ENCODE measurements at places on chromosomes 7 and 10. TPM values are rescaled to one million over a fixed set of nuclear protein-coding genes. Genes with fewer than 3 reads are reported as not detected.

GRCh38 chr7:65430344-65431186 is 56.9 kb downstream of the ZNF92 start:
- no peak for DNase-seq

DNA sequence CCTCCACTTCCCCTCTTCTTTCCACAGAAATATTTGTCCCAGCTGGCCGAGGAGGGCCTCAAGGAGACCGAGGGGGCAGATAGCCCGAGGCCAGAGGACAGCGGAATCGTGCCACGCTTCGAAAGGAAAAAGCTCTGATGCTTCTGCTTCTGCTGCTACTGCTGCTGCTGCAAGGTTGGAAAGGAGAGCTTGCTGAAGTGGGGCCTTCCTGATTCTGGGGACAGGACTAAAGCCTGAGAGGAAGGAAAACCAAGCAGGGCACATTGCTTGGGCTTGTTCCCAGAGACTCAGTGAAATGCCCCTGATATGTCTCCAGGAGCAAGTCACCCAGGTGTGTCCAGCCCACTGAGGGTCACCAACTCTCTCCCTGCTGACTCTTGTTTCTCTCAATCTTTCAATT is 35.9 kb upstream of the PDCD4 start:
- no peak for DNase-seq

- DNase-seq = peak; percentile 90
Measured at GRCh38 chr7:80346704-80347103, 165.2 kb downstream of the GNAT3 start.

GRCh38 chr7:123024989-123025758 is 29.7 kb upstream of the TAS2R16 start:
- DNase-seq = peak; percentile 1

- peak; percentile 65 for DNase-seq
Measured at GRCh38 chr10:75971402-75972211, 540.2 kb downstream of the LRMDA start.

DNA sequence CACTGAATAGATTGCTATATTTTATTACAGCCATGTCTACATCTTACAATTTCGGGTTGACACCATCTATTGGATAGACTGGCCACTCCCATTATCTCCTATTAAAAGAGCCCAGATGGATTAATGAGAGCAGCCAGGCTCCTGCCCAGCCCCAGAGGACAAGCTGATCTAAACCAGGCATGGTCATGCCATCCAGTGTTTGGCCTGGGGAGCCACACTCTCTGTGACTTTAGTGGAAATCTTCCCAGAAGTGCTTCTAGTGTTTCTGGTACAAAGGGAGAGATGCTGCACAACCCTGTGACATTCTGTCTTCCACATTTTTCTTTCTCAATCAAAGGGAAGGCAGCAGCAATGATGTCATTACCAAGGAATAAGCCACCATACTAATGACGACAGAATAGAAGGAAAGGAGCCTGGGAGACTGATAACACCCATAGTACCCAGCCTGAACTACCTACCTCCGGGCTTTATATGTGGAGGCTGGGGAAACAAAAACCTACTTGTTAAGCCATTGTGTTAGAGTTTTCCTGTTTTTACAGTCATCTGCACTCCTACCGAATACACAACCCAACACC is 5.0 kb downstream of the NEBL start:
- DNase-seq = no peak

DNA sequence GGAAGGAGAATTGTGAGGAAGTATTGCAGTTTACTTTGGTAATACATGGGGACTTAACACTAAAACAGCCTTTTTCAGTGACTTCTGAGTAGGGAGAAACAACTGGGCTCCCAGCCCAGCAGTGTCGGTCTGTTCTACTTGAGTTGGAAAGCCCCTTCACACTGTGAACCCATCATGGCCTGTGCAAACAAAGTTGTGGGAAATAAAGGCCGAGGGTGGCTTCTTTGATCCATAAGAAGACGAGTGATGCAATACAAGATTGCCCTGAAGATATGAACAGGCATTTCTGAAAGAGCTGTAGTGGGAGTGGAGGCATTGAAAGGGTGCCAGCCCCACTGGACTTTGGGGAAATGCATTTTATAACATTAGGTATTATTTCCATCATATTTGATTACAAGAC is 28.3 kb downstream of the C10orf120 start:
- no peak for DNase-seq

DNA sequence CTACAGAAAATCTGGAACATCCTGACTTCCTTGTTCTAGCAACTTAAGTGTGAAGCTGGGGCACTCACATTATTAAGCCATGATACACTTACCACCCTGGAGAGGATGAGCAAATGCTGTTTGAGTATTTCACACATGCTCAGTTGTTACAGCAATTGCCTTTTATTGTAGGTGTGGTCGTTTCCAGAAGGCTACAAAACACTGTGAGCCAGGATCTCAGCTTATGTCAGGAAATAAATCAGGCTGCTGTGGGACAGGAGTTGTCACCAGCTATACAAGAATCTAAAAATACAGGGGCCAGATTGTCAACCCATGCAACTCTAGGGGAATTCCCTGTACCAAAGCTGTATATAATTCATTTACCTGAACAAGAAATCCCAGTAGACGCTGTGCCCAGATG is 273.3 kb upstream of the SP4 start:
- no peak for DNase-seq

DNA sequence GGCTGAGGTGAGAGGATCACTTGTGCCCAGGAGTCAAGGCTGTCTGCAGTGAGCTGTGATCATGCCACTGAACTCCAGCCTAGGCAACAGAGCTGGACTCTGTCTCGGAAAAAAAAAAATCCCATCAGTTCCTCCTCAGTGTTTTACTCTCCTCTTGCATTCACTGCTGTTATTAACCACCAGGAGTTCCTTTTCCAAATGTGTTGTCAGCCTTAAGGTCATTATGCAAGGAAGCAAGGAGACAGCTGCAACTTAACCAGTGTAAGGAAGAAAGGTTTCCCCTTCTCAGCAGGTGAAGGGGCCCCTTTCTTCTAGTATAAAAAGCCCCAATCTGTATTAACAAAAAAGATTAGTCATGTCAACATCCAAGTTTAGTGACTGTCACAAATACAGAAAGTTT is 86.6 kb upstream of the LEP start:
- no peak for DNase-seq

DNA sequence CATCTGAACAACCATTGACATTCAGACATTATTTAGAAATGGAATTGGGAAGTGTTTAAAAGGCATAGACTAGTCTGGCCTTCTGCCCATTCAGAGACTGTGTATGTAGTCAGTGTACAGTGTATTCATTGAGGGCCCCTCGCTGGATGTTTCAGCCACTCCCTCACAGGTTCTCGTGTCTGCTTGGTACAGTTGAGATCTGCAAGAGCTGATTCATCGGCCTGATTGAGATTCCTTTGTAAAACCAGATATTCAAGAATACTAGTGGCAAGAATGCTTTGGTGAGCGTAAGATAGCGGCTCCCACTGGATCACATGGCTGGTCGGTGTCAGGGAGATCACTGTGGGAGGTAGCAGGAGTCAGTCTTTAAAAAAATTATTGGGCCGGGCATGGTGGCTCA is 119.5 kb downstream of the TCF7L2 start:
- DNase-seq = no peak

AKR1C8 gene
- total RNA-seq = not detected

- no peak for DNase-seq
Measured at GRCh38 chr7:7570584-7570983, 3.9 kb downstream of the MIOS start.

DNA sequence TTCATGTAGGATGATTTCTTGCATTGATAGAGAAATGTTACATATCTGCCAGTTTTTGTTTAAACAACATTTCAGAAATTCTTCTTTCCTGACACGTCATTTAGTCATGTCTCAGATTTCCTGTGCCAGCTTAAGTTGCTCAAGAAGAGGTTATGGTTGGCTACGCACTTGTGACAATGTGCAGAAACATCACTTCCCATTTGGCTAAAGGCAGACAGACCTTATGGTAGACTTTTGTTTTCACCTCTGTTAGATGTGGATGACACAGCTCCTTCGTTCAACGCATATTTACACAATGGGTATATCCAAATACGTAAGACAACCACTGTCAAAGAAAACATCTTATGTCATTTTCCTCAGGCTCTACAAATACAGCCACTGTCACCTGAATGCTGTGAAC is 125.8 kb downstream of the DOCK4 start:
- DNase-seq = peak; percentile 89

DNA sequence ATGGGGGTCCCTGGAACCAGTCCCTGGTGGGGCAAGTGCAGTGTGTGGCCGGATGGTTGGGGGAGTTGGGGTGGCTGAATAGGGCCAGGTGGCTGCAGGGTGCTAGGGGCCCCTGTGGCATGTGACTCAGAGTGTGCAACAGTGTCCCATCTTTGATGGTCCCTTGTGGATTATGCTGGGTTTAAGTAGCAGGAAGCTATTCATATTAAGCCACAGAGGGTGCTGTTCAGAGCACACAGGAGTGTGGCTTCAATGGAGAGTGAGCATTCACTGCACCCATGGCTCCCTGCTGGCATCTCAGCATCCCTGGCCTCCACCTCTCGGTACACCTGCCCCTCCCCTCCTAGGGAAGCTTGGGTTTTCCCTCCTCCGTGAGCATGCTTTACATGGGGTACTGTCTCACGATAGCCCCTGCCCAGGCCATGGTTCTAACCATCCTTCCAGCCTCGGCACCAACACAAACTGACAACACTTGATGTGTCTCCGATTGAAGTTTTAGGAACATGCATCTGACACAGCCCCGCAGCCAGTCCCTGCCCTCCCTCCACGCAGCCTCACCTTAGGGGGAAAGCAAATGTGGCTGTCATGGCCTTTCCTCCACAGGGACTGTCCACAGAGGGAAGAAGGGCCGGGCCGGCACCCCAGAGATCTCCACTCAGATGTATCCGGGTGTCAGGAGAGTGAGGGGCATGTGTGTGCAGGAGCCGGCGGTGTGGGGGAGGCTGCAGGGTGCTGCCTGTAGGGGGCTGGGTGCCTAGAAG is 30.4 kb upstream of the PPIF start:
- peak; percentile 66 for DNase-seq

DNA sequence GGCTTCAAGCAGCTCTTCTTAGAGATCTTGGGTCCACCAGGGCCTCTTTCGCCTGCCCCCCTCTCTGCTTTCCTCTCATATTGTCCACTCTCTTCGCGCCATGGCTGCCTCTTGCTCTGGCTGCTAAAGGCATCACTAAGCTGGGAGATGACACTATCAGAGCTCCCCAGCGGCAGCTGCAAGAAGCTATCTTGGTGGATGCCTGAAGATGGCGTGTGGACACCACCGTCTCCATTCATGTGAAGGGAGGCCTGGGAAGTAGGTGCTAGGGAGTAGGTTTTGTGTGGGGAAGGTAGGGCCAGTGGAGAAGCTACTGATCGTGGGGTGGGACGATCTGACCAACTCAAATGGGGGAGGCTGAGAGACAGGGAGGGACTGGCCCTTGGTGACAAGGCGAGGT is 45.9 kb upstream of the PDLIM1 start:
- DNase-seq = no peak

LANCL2 gene
- total RNA-seq = 32.8 TPM

GRCh38 chr7:146414373-146414772 is 297.8 kb downstream of the CNTNAP2 start:
- DNase-seq = no peak

SCART1 gene
- 0.20 TPM for total RNA-seq

FAM24B gene
- 2.2 TPM for total RNA-seq

DNA sequence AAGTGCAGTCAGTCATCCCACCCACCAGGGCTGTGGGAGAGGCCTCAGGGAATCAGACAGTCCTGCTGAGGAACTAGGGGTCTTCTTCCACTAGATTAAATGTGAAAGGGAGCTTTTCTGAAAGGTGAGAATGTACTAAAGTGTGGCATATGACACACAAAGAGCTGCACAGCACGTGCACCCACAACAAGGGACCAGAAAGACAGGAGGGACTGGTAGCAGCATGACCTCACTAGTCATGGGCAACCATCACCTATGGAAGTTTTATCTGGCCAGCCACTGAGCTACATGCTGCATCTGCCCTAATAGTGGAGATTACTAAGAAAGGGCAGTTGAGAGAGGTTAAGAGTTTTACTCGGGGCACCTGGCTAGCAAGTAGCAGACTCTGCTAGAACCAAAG is 204.4 kb upstream of the AOAH start:
- DNase-seq = no peak

RAMP3 gene
- total RNA-seq = 0.66 TPM

ZNF511 gene
- total RNA-seq = 33.3 TPM

- DNase-seq = peak; percentile 18
Measured at GRCh38 chr10:95480102-95480900, 80.9 kb downstream of the SORBS1 start.

MMD2 gene
- total RNA-seq = not detected

SLC13A1 gene
- not detected for total RNA-seq

GRCh38 chr10:102120991-102121738 is 997 bp upstream of the LDB1 start:
- peak; percentile 62 for DNase-seq
